ENCODE measurements at places on chromosomes 13 and 19. TPM values are rescaled to one million over a fixed set of nuclear protein-coding genes. Genes with fewer than 3 reads are reported as not detected.

DNA sequence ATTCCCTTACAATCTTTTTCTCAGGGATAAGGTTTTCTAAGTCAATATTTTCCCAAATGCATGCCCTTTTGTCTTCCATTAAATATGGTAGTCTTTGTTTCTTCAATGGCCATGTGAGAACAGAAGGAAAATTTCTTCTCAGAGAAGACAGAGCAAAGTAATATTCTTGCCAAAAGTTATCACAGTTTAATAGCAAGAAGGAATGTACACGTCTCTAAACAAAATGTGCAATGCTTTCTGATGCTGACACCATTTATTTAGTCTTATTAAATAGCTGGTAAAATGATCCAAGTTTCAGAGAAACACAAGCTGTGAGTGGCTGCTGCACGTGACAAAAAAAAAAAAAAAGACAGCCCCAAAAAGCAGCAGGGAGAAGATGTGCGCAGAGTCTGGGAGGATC lies 542.5 kb downstream of the GPC6 start:
- DNase-seq = no peak

FKRP gene
- polyA plus RNA-seq = 16.7 TPM

FGF22 gene
- polyA plus RNA-seq = not detected

- DNase-seq = no peak
Measured at GRCh38 chr19:41930926-41931592, 2.8 kb upstream of the ERFL start.

DNA sequence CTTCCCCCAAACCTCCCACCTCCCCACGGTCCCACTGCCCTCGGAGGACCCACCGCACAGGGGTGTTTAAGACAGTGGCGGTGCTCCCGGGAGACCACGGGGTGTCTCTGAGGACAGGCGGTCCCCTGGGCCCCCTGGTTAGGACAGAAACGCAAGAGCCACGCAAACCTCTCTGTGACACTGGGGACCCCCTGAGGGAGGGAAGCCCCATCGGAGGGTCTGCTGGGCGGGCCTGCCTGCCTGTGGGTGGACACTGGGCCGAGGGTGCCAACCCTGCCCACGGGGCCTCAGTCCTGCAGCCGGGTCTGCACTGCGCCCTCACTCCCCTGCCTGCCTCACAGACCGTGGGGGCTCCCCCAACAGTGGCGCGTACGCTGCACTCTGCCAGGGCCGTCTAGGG lies 17.5 kb downstream of the MCF2L start:
- DNase-seq = no peak

ZNF865 gene
- polyA plus RNA-seq = 9.9 TPM

- peak; percentile 28 for DNase-seq
Measured at GRCh38 chr13:30873499-30873898, 32.6 kb upstream of the MEDAG start.

DKKL1 gene
- 0.89 TPM for polyA plus RNA-seq
